ENCODE measurements at places on chromosomes 16 and 17. TPM values are rescaled to one million over a fixed set of nuclear protein-coding genes. Genes with fewer than 3 reads are reported as not detected.

GRCh38 chr16:47204736-47205504 lies 61.2 kb upstream of the NETO2 start:
- no peaks in the 10 kb centered on the region for H3K4me1 ChIP-seq
- no peaks in the 10 kb centered on the region for H3K36me3 ChIP-seq
- no peak for DNase-seq
- no peak overlapping the region for H3K4me3 ChIP-seq

GRCh38 chr17:36674278-36674650 lies 72.9 kb downstream of the MRM1 start:
- H3K4me1 ChIP-seq: no peaks in the 10 kb centered on the region
- no peak for DNase-seq

- DNase-seq: no peak
- no peaks in the 10 kb centered on the region for H3K36me3 ChIP-seq
- H3K4me1 ChIP-seq: peaks cover 9% of the 10 kb centered on the region
- H3K4me3 ChIP-seq: no peak overlapping the region
- peaks cover 20% of the 10 kb centered on the region for H3K27me3 ChIP-seq
- no peak overlapping the region for H3K27ac ChIP-seq
Measured at GRCh38 chr17:78479369-78479768, 97.8 kb downstream of the DNAH17 start.

DNA sequence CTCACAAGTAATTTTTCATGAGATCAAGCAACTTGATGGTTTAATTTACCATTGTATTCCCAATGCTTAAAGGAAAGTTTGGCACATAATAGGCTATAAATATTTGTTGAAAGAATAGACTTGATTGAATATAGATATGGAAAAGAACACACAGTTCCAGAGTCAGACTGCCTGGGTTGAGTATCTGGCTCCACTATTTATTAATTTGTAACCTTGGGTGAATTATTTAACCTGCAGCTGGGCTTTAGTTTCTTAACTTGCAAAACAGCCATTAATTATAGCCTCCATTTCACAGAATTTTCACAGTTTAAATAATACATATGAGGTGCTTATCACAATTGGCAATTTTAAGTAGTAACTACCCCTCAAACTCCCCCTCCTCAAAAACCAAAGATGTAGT lies 73.6 kb downstream of the NCOR1 start:
- H3K27ac ChIP-seq: no peak overlapping the region
- H3K36me3 ChIP-seq: peaks cover 61% of the 10 kb centered on the region
- DNase-seq: no peak

DNA sequence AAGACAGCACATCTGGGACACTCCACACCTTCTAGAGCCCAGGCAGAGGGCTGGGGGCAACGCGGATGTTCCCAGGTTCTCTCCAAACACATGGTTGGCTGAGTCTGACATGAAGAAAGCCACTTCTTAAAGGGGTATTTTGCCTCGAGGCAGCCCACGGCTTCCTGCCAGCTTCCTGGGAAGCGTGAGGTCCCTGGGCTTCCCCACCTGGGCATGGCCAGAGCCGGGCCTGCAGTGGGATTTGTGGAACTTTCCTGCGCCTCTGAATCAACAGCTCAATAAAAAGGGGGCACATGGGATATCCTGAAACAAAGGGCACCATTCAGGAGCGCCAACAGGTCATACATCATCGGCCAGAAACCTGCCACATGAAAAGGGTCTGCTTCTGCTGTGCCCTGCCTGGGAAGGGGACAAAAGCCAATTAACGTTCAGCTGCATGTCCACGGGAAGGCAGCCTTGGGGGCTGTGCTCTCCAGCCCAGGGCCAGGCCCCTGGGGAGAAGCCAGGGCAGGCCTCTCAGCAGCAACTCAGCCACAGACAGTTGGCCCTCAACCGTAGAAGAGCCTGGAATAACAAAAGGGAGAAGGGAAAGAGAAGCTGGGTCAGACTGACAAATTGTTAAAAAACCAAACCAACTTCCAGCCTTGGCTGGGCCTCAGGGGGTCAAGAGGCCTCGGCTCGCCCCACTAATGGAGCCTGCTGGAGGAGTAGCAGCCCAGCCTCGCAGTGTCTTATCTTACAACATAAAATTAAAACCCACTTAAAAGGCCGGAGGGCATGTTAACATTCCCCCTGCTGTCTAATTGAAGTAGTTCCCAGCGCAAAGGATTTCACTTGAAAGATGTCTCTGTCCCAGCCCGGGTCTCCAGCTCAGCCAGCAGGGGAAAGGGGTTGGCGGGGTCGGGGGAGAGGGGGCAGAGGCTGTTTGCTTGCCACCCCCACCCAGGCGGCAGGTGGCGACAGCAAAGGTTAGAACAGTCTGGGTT lies 34.2 kb downstream of the TBX4 start:
- no peaks in the 10 kb centered on the region for H3K36me3 ChIP-seq
- H3K27ac ChIP-seq: no peak overlapping the region
- DNase-seq: no peak
- no peak overlapping the region for H3K4me3 ChIP-seq

DNA sequence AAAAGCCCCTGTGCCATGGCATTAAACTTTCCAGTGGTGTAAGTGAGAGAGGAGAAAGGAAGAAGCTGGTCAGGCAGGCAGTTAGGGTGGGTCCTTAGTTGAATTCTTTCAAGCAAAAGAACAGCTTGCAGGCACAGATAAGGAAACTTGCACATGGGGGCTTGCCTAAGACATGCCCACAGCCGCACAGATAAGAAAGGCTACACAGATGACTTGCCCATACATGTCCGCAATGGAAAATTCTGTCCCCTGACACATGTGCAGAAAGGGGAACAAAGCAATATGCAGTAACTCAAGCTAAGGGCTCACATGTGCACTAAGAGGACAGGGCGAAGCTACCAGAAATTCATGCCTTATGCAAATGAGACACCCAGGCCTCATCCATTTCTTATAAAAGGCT lies 69.9 kb downstream of the GSG1L start:
- H3K4me3 ChIP-seq: no peak overlapping the region
- no peaks in the 10 kb centered on the region for H3K36me3 ChIP-seq
- H3K27me3 ChIP-seq: no peaks in the 10 kb centered on the region
- H3K27ac ChIP-seq: no peak overlapping the region
- H3K4me1 ChIP-seq: no peaks in the 10 kb centered on the region

Gene UNC13D
- 27.2 TPM for total RNA-seq

Gene CACNG3
- not detected for total RNA-seq

Gene WNT9B
- not detected for total RNA-seq
